Activated T-cell treated with anti-CD3 and anti-CD28 coated beads, Interleukin-2, amount 50 U/mL, for 48 hours (primary cell): ENCODE measurements at places on chromosomes 12 and 14.

DNA sequence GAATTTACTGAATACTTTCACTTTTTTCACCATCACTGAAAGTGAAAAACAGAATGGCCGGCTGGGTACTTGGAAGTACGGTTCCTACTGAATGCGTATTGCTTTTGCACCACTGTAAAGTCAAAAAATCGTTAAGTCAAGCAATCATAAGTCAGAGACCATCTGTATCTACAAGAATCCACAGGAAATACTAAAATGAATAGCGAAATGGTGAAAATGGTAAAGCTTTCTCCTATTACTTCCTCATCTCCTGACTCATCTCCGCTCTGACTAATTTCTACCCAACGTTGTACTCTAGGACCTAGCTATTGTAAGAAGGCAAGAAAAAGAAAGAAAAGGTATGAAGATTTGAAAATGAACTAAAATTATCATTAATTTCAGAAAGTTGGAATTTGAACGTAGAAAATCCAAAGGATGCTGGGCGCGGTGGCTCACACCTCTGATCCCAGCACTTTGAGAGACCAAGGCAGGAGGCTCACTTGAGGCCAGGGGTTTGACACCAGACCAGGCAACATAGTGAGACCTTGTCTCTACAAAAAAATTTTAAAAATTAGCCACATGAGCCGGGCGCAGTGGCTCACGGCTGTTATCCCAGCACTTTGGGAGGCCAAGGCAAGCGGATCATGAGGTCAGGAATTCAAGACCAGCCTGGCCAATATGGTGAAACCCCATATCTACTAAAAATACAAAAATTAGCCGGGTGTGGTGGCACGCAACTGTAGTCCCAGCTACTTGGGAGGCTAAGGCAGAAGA, 5.3 kb upstream of the CDCA4 start:
- DNase-seq = no peak

- DNase-seq = no peak
These were observed 17.4 kb upstream of the DRAM1 start for GRCh38 chr12:101859664-101860607.

DNA sequence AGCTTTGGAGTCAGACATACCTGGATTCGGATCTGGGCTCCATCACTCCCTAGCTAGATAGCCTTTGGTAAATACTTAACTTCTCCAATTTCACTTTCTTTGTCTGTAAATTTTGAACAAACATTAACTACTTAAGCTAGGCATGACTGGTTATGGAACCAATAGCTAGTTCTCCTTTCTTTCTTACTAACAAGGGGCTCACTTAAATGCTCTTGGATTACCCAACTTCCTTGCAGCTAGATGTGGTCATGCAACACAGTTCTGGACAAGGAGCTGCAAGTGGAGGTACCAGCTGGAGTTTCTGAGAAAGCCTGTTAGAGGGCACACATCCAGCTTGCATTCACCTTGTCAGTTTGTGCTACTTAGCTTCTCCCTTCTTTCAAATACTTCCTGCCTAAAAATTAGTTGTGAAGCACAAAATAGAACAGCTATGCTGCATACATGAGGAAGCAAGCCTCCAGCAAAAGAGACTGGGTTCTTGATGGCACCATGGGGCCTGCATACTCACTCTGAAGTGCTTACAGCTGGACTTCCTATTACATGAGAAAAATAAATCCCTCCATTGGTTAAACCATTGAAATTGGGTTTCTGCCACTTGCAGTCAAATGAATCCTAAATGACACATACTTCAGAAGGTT, 210.1 kb upstream of the EEA1 start:
- no peak for DNase-seq

GRCh38 chr12:125017801-125018200, 24.4 kb downstream of the BRI3BP start:
- DNase-seq = no peak

- DNase-seq = no peak
These were observed 42.0 kb downstream of the KITLG start for GRCh38 chr12:88538250-88538649.

DNA sequence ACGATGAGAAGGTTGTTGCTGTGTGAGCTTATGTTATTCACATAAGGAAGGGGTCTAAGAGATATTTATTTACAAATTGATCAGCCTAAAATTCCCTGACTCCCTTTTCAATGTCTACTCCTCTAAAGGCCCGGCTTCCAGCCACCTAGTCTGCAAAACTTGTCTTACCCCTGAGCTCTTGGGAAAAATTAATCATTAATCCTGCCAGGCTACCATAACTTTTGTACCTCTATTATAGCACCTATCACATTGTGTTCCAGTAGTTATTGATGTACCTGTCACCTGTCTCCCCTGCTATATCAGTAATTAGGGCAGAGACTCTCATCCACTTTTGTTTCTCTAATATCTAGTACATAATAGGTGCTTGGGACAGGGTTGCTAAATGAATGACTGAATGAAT, 29.3 kb upstream of the FRS2 start:
- DNase-seq = no peak

DNA sequence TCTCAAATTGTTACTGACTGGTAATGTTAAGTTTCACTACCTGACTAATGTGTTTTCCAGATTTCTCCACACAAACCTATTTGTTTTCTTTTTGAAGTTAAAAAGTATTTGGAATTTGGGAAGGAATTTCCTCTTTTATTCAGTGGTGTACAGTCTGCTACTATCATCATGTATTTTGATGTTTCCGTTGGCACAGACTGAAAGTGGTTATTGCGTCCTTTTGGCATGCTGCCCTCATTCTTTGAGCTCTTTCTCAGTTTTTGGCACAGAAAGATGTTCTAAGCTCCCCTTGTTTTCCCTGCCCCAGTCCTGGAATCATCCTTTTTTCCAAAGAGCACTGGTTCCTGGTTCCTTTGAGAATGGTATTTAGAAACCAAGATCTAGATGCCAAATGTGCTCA, 31.4 kb upstream of the RTRAF start:
- DNase-seq = no peak

DNA sequence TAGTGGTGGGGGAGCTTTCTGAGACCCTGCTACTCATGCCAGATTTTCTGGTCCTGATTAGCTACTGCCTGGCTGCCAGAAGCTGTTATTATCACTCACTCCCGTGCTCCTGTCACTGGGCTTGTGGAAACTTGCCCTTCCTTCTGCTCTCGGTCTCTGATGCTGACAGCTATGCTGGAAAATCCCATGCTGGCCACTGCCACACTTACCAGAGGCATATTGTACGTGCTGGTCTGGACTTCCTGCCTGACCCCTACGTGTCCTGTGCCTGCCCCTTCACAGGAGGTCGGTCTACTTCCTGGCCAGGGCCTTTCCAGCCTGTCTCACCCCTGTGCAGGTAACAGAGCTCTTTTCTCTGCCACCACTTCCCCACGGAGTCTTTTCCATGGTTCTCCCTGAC, 149.4 kb upstream of the PLEKHG7 start:
- DNase-seq = no peak

DNA sequence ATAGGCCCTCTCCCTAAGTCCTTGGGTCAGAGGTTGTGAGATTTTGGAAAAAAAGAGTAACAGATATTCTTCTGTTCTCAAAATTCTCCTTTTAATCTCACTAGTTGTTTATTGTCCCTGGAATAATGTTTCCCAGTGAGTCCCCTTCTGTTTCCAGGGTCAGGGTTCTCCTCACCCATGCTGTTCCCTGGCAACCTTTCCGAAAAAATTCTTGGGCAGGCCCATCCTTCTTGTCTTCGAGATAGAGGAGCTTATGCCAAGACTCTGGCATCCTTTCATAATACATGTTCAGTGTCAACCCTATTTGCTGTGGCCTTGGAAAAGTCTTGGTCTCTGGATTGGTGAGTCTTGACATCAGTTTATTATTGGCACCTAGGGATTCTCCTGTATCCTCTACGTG, 212.4 kb upstream of the FAR2 start:
- DNase-seq = no peak

DNA sequence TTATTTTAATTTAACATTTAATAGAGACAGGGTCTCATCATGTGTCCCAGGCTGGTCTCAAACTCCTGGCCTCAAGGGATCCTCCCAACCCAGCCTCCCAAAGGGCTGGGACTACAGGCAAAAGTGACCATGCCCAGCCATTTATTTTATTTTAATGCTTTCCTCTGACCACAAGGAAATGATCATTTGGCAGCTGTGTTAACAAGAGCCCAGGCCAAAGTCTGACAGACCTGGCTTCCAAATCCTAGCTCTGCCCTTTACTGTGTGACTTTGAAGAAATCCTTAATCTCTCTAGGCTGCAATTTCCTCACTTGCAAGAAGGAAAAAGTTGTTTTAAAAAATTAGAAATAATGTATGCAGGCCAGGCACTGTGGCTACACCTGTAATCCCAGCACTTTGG, 16.7 kb upstream of the GCH1 start:
- DNase-seq = no peak

- DNase-seq = no peak
These were observed 59.8 kb upstream of the MDM1 start for GRCh38 chr12:68391937-68392336.
